ENCODE measurements at places on chromosomes 4 and X.

DNA sequence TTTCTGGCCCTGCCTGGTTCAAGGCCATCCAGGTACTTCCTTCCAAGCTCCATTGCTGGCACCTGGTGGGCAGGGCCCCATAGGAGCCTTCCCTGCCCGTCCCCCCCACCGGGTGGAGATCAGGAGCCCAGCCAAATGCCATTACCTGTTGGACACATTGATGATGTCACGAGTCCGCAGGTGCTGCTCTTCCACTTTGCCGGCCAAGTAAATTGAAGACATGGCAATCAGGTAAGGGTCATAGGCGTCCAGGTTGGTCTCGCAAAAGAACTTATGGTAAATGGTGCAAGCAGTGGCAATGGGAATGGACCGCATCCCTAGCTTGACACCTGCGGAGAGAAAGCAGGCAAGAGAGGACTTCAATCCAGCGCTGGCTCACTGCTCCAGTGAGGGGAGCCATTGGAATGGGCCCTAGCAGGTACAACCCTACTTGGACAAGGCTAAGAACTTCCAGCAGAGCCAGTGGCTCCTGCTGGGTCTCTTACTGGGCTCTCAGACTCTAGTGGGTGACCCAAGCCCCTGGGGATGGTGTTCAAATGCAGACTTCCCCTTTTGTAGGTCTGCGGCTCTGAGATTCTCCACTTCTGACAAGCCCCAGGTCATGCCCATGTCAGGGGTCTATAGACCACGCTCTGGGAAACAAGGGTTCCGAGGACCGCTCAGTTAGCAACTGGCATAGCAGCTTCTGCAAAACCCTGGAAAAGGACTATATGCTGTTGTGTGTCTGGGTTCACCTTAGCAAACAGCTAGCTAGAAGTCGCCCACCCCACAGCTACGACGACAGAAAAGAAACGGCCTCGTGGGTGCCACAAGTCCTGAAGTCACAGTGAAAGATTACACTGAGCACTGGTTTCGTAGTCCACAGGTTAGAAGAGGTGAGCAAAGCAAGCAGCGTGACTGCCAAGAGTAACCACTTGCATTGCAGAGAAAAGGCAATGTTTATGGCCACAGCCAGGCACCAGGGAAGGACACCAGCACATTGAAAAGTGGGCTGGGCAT, 2.8 kb downstream of the CCNQ start:
- DNase-seq: no peak

DNA sequence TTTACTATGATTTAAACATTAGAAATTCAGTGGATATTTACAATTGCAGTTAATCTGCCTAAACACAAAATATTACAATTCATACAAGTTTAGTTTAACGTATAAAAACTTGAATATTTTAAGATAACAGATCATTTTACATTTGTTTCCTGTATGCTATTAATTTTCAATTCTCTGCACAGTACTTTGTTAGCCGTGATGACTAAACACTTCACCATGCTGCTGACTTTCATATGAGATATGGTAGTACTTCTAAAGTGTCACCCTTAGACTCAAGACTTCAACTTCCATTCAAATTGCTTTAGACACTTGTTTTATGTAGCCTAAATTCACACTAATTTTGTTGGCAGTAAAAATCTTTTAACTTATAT, 1646.4 kb upstream of the ADGRL3 start:
- DNase-seq: no peak

GRCh38 chr4:963276-964225, 9.8 kb downstream of the DGKQ start:
- DNase-seq: no peak

GRCh38 chrX:17552044-17552650, 177.1 kb downstream of the NHS start:
- DNase-seq: no peak

GRCh38 chr4:144733566-144733965, 87.6 kb downstream of the HHIP start:
- DNase-seq: no peak

DNA sequence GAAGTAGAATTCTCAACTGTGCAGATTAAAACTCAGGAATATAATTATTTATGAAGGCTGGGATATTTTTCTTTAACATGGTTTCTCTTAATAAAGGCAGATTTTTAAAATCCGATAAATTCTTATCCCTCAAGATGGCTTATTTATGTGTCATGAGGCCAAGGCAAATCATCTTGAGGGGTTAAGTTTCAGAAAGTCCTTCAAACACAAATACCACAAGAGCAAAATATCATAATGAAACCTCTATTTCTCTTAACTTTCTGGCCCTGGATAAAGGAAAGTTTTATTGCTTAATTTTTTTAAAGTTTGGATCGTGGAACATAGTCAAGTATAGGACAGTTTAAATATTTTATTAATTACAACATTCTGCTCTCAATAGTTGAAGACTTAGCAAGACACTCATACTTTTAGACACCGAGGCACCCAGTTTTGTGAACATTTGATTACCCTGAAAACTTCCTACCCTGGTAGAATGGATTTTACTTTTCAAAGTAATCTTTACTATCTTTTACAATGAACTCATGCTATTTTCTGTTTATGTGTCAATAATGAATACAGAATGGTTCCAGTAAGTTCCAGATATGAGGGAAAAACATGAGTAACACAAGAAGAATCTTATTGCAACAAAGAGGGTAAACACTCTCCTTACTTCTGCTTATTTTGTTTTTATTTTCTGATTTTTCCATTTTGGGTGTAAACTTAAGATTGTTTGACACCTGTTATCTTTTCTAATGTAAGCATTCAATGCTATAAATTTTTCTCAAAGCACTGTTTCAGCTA, 200.7 kb upstream of the IL15 start:
- no peak for DNase-seq

DNA sequence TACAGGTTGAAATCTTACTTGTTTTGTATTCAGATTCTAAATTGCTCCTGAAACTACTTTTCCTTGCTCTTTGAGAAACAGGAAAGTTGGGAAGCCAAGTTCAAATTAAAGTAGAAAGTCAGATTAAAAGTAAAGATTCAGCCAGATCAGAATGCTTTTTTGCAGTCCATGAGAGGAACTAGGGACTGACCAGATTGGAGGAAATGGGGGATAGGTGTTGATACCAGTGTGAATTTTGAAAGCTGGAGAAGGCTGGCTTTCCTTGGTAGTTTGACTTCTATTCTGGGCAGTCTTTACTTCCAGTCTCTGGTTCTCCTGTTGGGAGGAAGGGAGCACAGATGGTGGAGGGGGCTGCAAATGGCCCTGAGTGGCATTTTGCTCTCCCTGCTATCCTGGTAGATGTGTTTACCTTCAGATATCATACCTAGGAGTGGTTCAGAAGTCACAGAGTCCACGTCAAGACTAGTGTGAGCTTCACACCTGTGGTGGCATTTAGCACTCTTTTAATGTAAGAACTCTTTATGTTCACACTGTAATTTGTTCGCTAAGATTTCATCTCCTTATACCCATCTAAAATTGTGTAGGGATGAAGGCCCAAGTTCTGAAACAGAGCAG, 68.8 kb downstream of the FNIP2 start:
- DNase-seq: no peak

DNA sequence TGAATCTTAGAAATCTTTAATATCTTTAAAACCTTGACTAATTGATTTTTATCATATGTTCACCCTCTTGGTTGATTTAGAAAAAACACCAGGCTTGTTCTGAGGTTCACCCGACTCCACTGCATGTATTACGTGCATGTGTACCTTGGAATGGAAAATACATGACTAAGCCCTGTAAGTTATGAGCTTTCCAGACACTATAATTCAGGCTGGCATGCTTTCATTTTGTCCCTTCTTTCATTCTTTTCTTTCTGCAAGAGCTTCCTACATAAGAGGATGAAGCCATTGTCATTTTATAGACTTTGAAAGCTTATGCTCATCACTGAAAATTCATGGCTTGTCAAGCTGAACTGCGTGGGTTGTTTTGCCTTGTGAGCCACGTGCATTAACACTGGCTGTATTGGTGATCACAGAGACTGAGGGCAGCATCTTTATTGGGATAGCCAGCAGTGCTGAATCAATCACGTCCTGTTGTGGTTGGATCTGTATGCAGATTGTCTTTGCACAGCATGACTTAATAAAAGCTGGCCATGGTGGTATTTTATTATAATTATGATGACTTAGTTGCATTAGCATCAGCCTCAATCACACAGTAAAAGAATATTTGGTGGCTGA, 141.9 kb downstream of the SLIT2 start:
- no peak for DNase-seq

DNA sequence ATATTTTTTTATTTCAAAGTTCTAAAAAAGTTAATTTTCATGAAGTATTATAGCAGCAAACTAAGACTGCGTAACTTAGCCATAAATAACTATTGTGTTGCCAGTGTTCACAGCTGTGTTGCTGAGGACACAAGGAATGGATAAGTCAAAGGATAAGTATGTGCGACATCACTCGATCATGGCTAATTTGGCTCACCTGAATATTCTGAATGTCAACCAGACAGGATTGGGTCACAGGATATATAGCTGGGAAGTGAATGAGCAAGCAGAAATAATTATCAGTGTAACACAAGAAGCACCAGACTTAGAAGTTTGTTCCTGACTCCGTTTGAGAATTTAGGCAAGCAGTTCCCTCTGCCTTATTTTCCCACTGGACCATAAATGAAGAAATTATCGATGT, 33.9 kb downstream of the PRDM8 start:
- no peak for DNase-seq

DNA sequence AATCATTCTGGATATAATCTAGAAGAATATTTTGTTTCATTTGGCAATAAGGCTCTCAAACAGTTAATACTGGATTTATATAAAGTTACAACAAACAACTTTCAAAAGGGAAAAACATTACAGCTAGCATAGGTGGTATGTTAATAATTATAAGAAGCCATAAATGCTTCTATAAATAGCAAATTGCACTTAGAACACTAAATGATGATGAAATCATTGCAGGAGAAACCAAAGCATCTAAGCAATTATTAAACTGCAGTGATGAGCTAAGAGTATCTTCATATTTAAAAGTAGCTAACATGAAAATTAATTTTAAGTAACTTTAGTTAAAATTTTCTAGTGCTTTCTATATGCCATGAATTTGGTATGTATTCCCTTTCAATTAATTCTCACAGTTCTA, 189.5 kb downstream of the CENPC start:
- no peak for DNase-seq

GRCh38 chrX:9635368-9635767, 130.3 kb downstream of the GPR143 start:
- DNase-seq: no peak

DNA sequence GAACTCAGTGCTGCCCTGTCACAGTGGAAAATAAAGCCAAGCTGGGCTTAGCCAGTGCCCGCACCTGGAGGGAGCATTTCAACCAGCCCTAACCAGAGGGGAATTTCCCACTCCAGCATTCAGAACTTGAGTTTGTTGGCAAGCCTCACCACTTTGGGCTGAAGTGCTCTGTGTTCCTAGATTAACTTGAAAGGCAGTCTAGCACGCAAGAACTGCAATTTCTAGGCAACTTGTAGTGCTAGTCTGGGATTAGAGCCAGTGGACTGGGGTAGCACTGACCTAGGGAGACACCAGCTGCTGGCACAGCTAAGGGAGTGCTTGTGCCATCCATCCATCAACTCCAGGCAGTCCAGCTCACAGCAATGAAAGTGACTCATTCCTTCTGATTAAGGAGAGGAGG, 1060.6 kb upstream of the GRID2 start:
- DNase-seq: no peak

DNA sequence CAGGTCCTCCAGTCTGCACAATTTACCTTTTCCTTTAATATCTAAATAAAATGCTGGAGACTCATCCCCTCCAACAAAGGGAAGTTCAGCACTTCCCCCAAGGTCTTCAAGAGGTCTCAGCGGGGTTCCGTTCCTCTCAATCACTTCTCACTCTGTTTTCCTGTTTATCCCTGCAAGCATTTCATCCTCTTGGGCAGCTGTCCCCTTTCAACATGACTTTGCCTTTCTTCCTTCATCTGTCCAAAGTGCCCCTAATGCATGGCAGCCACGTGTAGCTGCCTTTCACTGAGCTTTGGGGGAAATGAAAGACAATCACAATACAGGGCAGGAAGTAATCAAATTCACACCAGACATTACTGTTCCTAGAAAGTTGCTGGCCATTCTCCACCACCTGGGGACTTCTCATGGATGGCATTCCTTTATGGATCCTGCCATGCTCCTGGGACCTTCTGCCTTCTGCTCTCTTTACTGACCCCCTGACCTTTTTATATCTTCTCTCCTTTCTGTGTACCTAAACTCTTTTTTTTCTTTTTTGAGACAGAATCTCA, 79.7 kb upstream of the USP9X start:
- no peak for DNase-seq

- DNase-seq: no peak
These were observed 10.3 kb downstream of the SPATA4 start for GRCh38 chr4:176185051-176185450.

GRCh38 chr4:163161536-163162205, 5.0 kb downstream of the NAF1 start:
- no peak for DNase-seq

- peak; percentile 1 for DNase-seq
These were observed 644.1 kb upstream of the AGA start for GRCh38 chr4:178086320-178086719.

GRCh38 chrX:108331126-108331909, 106.9 kb downstream of the COL4A6 start:
- DNase-seq: no peak
